ENCODE measurements at places on chromosomes 2 and 18.

DNA sequence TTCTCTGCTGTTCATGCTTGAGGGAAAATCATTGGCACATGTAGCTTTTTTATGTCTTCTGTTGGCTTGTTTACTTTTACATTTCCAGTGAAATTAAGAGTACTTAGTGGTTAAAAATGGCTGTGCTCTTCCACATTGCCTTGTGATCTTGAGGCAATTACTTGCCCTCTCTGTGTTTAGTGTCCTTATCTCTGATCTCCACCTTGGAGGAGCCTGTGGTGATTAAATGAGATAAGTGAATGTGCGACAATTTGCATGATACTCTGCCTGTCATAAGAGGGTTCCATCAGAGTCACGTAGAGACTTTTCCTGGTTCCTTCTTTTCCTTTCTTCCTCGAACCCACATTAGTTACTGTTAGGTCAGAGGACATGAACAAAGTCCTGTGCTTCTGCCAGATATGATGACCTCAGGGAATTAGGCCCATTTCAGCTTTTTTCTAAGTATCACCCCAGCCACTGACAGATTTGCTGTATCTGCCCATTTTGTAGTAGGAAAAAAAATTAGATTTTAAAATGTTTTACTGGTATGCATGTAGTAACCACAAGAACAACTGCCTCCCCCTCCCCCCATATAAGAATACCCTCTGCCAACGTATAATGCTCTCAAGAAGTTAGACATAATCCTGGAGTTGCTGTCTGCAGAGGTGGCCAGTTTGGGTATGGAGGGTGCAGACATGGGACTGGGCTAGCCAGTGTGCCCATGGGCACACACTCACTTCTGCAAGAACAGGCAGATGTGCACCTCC lies 51.9 kb downstream of the TET3 start:
- DNase-seq: no peak

GRCh38 chr2:153499439-153499838 lies 20.9 kb upstream of the RPRM start:
- no peak for DNase-seq

GRCh38 chr2:119158563-119159347 lies at the start of gene C1QL2:
Gene C1QL2, minus strand, starts transcription at chr2:119158751. Its CDS starts 482 bp downstream, at chr2:119158269.
- DNase-seq: no peak

DNA sequence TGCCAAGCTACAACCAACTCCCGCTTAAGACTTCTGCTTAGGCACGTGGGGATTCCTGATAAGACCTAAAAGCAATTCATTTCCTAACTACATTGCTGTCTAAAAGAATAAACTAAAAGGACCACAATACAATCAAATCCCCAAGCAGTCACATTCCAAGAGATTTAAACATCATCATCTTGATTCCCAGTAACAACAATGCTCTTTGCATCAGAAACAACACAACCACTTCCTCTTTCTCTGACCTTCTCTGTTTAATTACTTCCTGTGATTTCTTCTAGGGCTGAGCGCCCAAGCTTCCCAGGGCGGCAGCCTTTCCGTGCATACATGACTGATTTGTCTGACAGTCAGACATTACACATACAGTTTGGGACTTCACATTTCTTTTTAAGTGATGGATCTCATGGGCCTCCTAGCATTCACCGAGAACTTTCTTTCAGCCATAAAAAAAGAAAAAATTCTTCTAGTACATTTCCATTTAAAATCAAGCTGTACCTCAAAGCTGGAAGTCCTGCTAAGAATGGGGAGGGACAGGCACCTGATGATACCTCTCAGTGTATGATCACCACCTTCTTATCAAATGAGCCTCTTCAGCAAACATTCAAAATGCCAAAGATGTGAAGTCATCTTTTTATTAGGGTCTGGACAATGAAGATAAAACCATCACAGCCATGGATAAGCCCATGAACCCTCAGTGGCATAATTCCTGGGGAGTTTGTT lies 11.5 kb downstream of the SPRED2 start:
- peak; percentile 90 for DNase-seq

DNA sequence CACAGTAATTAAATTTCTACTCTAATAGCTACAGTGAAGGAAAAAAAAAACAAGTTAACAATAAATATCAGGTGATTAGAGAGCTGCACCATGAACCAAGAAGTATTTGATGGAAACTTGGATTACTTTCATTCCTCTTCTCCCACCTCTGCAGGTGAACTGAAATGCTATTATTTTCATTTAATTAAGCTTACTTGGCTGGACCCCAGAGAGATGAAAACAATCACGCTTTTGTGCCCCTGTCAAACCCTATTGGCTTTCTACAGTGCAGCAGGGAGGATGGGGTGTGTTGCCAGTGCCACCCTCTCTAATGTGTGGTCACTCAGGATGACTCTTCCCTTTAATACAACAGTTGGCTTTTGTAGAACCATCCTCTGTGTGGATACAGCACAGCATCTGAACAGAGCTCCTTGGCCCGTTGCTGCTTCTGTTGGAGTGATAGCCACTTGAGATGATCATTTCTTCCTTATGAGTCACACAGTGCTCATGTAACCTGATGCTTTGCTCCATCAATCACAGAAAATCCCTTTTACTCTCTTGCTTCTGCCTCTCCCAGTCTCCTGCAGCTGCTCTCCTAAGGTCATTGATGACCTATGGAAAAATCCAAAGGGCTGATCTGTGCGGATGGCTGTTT lies 5.5 kb upstream of the ARL4C start:
- no peak for DNase-seq

- DNase-seq: no peak
Observed at GRCh38 chr2:1286929-1287328, 126.3 kb upstream of the TPO start.

- no peak for DNase-seq
Observed at GRCh38 chr2:61970807-61971556, 65.5 kb downstream of the COMMD1 start.

DNA sequence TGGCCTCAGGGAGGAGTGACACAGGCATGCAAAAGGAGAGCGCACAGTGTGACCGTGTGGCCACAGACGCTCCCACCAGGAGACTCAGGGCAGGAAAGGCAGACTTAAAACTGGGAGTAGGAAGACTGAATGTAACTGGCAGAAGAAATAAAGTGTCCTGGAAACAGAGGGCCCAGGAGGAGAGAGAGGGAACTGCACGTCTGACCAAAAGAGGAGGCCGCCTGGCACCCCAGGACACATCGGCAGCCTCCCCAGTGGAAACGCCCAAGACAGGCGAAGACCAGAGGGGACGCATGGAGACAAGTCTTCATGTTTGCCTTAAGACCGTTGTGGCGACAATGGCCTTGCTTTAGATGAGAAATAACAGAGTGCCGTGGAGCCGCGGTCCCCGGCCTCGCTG lies 163.6 kb upstream of the ALKAL2 start:
- DNase-seq: no peak
